Hematopoietic multipotent progenitor cell treated with erythropoietin and hydrocortisone succinate and interleukin-3 and kit ligand, for 4 days (in vitro differentiated cells): ENCODE measurements at places on chromosomes 3 and 15.

- peak; percentile 65 for DNase-seq
Observed at GRCh38 chr3:84965141-84965540, 6.4 kb downstream of the CADM2 start.

DNA sequence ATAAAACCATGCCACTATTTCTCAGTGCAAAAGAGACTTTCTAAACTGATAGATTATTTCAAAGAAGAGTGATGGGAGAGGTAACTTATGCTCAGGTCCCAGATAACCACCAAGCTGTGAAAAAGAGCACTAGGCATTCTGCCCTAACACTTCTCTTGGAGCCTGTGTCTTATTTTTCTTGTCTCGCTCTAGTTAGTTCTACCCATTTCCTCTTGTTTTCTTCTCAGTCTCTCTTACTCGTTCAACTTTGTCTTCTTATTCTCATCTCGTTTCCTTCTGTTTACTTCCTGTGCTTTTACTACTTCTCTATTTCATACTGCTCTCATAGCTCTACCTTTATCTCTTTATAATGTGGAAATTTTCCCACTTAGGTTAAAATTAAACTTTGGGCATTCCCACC lies 91.8 kb upstream of the CGNL1 start:
- peak; percentile 41 for DNase-seq

- DNase-seq = peak; percentile 69
Observed at GRCh38 chr3:105722943-105723556, 145.8 kb downstream of the CBLB start.

- no peak for DNase-seq
Observed at GRCh38 chr15:69161878-69162213, 1.4 kb downstream of the GLCE start.

- no peak for DNase-seq
Observed at GRCh38 chr3:149553781-149554451, 79.4 kb downstream of the TM4SF4 start.

- DNase-seq = peak; percentile 88
Observed at GRCh38 chr3:4977001-4977852, 2.0 kb upstream of the BHLHE40 start.

DNA sequence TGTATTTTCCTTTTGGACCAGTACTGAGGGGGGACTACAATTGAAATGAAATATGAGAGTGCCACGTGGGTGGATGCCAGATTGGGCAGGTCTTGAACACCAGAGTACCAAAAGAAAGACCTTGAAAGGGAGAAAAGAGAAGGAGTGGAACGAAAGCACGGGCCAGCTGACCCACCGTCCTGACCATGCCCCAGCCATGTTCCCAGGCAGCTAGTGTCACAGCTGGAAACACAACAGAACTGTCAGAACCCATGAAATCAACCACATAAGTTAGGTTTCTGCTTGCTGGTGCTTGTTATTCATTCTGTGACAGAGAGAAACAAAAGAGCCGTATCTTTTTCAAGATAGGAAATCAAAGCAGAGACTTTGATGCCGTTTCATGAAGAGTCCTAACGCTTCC lies 268.8 kb downstream of the MEX3B start:
- no peak for DNase-seq

GRCh38 chr3:130825762-130826299 lies 68.1 kb upstream of the ATP2C1 start:
- no peak for DNase-seq

- peak; percentile 66 for DNase-seq
Observed at GRCh38 chr15:79978655-79979514, 7.9 kb upstream of the BCL2A1 start.
